Activated T-cell treated with anti-CD3 and anti-CD28 coated beads, Interleukin-2, amount 50 U/mL, for 1 hour (primary cell): ENCODE measurements at places on chromosomes 12 and 14.

DNA sequence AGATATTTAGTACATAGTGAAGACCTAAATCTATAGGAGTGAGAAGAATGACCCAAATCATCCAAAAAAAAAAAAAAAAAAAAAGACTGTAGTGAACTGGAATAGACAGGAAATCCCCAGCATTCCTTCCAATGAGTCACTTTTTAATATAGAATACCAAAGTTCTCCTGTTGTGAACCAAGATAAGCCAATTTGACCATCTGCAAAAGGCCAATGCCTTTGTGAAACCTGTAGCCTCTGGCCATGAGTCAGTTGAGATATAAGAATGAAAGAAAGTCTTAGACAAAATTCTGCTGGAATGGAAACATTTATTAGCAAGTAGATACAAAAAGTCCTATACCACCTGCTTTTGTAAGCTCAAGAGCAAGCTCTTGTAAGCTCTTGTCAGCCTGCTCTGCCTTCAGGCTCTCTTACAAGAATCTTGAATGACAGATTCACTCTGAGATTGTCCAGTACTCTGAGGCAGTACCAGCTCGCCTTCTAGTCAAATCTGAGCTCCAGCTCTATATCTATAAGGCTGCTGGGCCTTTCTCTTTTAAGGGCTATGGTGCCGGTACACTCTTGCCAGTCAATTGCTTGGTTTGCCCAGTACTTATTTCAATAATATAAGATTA lies 243.0 kb upstream of the TMTC1 start:
- DNase-seq = no peak

- no peak for DNase-seq
These were observed 47.3 kb upstream of the TUNAR start for GRCh38 chr14:95829321-95829720.

- DNase-seq = no peak
These were observed 283.8 kb downstream of the VRK1 start for GRCh38 chr14:97080991-97081390.

DNA sequence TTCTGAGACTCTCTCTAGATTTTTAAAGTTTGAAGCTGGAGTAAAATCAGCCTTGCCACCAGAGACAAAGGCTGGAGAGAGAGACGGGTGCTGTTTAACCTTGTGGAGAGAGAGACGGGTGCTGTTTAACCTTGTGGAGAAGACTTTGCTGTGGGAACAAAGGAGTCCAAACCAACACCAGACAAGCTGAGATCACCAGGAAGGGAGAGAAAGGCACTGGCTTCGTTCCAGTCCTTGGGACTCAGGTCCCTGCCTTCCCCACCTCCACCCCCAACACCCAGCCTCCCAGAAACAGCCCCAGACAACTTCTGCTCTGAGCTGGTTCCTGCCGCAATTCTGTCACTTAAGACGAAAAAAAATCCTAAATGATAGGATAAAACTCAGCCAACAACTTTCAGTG lies 1389.3 kb downstream of the AACS start:
- no peak for DNase-seq

DNA sequence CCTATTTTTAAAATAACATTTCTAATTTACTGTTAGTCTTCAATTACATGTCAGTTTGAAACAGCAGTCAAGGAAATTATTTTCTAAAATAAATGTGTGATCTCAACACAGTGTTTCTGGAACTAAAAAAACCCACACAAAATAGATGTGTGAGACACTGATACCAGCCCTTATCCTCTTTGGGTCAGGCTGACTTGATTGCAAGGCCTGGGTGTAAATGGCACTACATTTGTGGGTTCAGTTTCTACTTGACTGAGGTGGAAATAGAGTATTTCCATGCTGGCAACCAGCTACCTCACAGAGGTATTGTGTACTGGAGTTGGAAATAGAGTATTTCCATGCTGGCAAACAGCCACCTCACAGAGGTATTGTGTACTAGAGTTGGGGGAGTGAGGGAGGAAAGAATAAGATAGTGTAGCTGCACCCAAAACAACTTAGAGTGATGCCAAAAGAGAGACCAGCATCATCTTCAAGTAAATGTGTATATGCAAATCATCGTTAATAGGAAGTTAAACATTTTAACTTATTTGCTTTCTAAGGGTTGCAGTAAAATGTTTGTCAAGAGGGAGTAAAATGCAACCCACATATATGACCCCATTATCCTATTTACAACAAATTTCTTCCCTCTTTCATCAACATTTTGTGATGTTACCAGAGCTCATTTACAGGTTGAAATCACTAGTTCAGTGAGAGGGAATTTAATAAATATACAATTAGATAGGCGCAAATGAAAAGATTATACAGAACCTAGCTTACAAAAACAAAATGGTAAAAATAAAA lies 10.7 kb upstream of the LYZ start:
- no peak for DNase-seq

DNA sequence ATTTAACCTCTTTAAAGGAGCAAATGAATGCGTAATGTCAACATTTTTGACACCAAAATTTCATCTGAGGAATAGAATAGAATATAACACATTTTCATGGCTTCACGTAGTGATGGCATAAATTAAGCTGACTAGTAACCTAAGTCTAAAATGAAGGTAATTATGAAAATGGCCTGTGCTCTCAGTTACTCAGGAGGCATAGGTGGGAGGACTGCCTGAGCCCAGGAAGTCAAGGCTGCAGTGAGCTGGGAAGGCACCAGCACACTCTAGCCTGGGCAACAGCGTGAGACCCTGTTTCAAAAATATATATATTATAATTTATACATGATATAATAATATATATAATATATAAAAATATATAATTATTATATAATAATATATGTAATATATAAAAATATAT lies 383.2 kb upstream of the ATP2B1 start:
- no peak for DNase-seq

GRCh38 chr12:102958073-102958829 lies 777 bp downstream of the ASCL1 start:
- no peak for DNase-seq

DNA sequence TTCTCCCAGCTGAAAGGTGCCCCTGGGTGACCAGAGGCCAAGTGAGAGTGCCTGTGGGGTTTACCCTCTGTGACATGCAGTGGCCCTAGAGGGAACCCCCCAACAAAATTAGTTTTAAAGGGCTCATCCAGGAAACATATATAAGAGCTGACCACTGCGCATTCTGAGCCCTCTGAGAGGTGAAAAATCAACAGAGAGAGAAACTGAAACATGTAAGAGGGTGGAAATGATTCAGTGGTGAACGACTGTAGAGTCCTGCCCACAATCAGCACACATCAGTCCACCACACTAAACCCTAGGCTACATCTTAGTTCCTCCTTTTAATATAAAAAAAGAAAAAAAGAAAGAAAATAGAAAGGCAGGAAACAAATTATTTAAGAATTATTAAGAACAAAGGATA lies 21.0 kb upstream of the ACSM4 start:
- DNase-seq = no peak

- no peak for DNase-seq
These were observed 37.3 kb upstream of the MYL2 start for GRCh38 chr12:110957652-110958051.

DNA sequence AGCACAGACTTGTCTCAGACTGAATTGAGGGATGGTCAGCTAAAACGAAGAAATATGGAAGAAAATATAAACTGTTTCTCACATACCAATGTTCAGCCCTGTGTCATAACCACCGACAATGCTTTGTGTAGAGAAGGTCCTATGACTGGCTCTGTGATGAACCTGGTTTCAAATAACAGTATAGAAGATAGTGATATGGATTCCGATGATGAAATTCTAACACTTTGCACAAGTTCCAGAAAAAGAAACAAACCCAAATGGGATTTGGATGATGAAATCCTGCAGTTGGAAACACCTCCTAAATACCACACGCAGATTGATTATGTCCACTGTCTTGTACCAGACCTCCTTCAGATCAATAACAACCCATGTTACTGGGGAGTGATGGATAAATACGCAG lies 7.9 kb upstream of the MAPK1IP1L start:
- no peak for DNase-seq

DNA sequence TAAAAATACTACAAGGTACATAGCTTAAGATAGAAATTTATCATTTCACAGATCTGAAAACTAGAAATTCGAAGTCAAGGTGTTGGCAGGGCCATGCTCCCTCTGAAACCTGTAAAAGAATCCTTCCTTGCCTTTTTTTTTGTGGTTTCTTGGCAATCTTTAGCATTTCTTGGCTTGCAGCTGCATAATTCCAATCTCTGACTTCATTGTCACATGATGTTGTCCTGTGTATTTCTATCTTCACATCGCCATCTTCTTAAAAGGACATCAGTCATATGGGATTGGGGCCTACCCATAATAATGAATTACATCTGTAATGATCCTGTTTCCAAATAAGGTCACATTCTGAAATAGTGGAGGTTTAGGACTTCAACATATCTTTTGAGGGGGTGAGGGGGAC lies 250.4 kb downstream of the TMTC2 start:
- no peak for DNase-seq

DNA sequence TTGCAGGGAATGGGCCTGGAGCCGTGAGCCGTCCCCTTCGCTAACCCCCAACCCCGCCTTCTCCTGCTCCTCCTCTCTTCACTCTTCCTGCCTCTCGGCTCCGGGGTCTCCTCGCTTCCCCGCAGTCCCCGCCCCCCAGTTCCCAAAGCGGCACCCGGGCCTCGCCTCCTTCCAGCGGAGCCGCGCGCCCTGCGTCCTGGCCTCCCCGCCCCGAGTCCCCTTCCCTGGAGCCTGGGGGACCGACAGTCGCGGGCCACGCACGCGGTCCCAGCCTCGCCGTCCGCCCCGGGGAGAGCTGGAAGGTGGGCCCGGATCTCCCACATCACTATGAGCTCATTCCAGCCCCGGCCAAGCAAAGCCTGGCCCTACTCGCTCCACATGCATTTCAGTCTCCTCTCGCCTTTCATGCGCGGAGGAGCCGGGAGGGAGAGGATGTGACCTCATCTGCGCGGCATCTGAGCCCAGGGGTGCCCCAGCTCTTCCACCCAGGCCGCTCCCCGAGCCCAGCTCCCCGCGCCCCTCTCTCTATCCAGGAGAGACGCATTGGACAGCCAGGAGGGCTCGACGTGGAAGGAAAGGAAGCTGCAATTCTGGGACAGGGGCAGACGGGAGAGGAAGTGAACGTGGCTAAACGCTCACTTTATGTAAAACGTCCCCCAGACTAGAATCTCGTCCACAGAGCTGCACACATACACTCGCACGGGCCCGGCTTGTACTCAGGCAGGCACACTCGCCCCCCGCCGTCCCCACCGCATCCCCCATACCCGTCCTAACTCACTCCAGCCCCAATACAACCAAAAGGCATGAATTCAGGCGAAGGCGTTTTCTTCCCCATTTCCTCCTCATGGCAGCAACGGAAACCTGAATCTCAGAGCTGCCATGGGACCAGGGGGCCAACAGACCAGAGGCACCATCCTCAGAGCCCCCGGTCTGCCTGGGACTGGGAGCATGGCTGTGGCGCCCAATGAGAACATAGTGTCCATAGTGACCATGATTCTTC lies 108.7 kb upstream of the CCND2 start:
- DNase-seq = peak; percentile 67

GRCh38 chr14:93832665-93833064 lies 44.4 kb upstream of the PRIMA1 start:
- DNase-seq = no peak

GRCh38 chr12:64142382-64142781 lies 79.7 kb downstream of the KICS2 start:
- DNase-seq = no peak

GRCh38 chr12:124334266-124334665 lies 39.4 kb downstream of the RFLNA start:
- DNase-seq = no peak

DNA sequence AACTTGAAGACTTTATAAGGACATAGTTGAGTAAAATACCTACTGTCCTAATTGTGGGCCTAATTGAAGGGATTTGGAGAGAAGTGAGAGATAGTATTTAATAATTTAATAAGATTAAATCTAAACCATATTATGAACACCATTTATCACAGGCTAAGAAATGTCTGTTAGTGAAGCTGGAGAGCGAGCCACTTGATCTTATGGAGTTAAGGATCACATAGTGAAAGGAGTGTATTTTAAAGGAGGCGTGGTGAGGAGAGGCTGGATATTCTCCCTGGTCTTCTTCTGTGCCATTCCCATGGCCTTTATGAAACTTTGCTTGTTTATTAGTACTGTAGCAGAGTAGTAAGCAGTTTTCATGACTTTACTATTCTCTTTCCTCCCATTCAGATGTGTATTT lies 172.4 kb downstream of the TRHDE start:
- no peak for DNase-seq

DNA sequence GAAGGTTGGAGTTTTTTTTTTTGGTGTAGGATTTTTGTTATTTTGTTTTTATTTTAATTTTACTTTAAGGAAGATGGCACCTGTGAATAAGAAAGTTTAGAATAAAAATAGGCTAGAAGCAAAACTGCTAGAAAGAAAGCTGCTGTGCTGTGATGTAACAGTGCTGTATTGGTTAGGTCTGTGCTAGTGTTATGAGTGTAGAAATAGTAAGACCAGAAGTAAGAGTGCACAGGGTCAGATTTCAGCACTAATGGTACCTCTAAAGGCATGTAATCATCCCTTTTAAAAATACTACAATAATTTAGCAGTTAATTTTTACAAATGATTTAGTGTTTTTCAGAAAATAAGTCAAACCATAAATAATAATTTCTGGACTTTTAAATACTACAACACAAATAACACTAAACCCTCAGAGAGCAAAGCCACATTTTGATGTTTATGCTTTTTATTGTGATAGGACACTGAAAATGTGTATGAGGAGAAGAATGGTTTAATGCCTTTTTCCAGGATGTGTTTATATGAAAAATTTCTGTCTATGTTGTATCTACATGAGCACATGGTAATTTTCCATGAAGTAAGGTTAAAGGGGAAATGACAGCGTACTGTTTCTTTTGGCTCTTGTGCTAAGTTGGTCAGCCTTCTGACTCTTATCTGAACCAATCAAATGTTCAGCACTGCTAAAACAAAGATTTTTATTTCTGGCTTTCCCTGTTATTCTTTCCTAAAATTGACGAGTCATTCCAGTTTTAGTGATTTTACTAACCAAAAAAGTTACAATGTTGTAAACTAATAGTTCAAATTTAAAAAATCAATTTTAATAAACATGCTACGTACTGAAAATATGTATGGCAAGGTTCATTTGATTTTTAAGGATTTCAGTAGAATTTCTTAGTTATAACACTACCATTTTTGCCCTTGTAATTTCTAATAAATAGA lies 96.1 kb downstream of the PPHLN1 start:
- DNase-seq = no peak

DNA sequence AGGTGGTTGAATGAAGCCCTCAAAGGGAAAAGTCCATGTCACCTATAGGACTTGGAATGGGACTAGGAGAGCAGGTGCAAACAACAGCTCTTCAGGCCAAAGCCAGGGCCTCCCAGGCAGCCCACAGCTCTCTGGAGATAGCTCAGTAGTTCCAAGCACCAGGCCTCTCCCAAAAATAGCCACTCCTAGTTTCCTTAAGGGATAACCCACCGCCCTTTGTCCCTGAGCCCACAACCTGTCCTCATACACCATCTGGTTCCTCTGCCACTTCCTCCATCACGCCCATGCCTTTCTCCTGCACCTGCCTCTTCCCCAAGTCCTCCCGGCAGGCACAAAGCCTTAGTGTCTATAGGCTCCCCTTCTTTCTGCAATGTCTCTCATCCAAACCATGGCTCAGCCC lies 2.1 kb downstream of the RAB15 start:
- no peak for DNase-seq

GRCh38 chr12:20194171-20194570 lies 174.2 kb upstream of the PDE3A start:
- no peak for DNase-seq
